ENCODE measurements at places on chromosomes 6 and 20. TPM values are rescaled to one million over a fixed set of nuclear protein-coding genes. Genes with fewer than 3 reads are reported as not detected.

The STK4 gene
- 55.5 TPM for total RNA-seq

The MACROD2 gene
- total RNA-seq, result 3.6 TPM

The IL17F gene
- total RNA-seq, result not detected

The PAX1 gene
- not detected for total RNA-seq

The NNAT gene
- total RNA-seq, result 1.2 TPM

The BPIFB2 gene
- total RNA-seq, result not detected

The EPPIN gene
- not detected for total RNA-seq

The NRN1 gene
- 0.11 TPM for total RNA-seq

The KCNK5 gene
- total RNA-seq, result under 0.01 TPM

The MDN1 gene
- total RNA-seq, result 32.5 TPM

The MYCT1 gene
- under 0.01 TPM for total RNA-seq

The RAMACL gene
- total RNA-seq, result 2.3 TPM

The FHL5 gene
- total RNA-seq, result not detected

The PRL gene
- not detected for total RNA-seq

The DEFB124 gene
- total RNA-seq, result not detected

The PTCHD4 gene
- total RNA-seq, result 1.5 TPM

The GLP1R gene
- not detected for total RNA-seq

The OR2H2 gene
- total RNA-seq, result not detected

The IPCEF1 gene
- total RNA-seq, result under 0.01 TPM

The KCNG1 gene
- total RNA-seq, result 103 TPM

The C6orf163 gene
- 2.1 TPM for total RNA-seq

The CRYBG1 gene
- 27.7 TPM for total RNA-seq

The NRSN2 gene
- total RNA-seq, result 44.0 TPM

The BPI gene
- total RNA-seq, result not detected

The GTSF1L gene
- total RNA-seq, result not detected

The GSTA5 gene
- total RNA-seq, result not detected

All from uterine smooth muscle cell (primary cell).